Stimulated activated CD4-positive, alpha-beta T cell treated with anti-CD3 and anti-CD28 coated beads, Interleukin-1b, Interleukin-23, amount 100 ng/mL, for 48 hours (primary cell): ENCODE measurements at places on chromosomes 2 and 18.

DNA sequence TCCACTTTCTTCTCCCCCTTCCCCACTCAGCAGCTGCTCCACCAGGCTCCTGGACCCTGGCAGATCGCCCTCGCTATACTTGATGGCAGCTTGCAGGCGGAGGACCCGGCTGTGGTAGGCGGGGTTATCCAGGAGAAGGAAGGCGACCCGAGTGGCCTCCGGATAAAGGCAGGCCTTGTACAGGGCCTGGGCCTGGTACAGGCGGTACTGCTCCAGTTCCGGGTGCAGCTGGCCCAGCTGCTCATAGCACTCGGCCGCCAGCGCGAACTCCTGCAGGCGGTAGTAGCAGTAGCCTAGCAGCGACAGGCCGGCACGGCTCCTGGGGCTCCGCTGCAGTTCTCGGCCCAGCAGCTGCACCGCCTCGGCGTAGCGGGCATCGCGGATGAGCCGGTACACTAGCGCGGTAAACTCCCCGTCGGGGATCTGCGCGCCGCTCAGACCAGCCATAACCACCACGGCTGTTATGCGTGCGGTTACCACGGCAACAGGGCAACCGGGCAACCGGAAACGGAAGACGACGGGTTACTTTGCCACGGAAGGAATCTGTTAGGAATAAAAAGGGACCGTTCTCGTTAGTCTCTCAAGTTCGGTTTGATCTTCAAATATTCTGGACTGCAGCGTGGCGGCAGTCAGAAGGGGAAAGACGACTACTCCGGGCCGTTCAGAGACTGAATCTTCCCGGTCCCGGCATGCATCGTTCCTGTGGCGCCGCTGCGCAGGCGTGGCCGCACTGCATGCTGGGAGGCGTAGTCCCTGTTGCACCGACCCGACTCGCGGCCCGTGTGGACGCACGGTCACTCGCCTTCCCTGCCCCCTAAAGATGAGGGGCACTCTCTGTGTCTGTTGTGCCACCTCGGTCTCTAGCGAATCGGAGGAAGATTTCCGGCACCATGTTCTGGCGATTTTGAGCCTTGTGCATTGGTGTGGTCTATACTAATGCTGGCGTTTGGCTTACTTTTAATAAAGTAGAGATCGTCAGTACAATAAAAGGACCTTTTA is 226.0 kb downstream of the AGPS start:
- DNase-seq = peak; percentile 90

DNA sequence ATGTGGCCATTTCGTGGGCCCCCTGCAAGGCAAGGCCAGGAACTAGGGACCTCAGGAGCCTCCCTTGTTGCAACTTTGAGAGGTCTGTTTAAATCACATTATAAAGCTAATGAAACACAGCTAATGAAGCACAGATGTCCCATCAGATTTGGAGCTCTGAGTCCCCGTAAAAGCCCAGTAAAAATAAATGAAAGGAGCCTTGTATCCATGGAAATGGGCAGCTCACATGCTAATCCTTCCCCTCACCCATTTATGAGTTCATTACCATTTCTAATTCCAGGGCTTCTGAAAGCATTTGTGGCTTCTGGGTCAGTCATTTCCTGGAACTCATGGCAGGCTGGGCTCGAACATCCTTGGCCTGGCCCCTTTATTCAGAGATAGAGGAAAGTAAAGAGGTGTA is 274.8 kb downstream of the SS18 start:
- DNase-seq = no peak

GRCh38 chr2:217413193-217413592 is 553.3 kb upstream of the TNP1 start:
- no peak for DNase-seq

DNA sequence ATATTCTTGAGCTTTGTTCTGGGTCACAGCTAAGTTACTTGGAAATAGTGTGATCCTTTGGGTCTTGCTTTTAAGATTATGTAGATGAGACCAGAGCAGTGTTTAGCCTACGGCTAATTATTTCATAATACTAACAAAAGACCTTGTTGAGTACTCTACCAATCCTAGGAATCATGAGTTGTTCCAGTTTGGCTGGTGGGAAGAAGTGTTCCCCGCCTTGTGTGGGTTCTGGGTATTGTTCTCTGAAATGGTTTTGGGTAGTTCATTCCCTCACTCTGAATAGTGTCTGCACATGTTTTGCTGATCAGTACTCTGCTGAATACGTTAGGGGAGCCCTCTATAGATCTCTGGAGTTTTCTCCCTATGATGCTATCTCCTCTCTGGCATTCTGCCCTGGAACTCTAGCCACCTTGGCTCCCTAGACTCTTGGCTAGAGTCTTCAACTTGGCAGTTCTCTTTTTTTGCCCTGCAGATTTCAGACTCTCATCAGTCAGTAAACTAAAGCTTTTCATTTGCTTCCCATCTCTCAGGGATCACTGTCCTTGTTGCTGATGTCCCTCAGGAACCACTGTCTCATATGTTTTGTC is 48.4 kb downstream of the NEMP2 start:
- DNase-seq = no peak

GRCh38 chr2:212926940-212927339 is 224.5 kb downstream of the IKZF2 start:
- DNase-seq = no peak

DNA sequence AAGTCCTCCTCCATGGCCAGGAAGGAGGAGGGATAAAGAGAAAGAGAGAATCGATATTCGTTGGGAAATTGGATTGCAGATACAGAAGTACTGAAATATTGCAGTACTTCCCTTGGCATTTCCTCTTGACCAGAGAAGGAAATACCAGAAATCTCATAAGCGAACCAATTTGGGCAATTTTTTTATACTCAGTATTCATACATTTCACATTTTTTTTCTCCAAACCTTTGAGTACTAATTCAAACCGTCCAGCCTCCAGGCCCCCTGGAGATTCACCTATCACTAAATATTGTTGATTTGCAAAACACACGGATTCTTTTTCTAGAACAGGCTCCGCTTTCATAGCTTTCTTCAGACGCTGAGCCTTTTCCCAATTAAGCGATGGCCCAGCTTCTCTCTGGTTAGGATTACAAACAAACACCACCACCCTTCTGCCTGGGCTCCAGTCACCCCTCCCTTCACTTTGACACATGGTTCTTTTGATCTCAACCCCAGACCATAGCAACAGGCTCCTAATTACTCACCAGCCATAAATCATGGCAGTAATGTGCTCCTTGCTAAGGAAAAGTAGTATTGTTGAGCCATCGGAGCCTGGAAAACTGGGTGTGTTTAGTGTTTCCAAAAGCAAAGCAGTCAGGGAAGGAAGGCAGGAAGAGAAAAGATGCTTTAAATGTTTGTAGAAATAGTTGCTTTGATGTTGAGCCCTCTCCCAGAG is 138.4 kb upstream of the CCDC68 start:
- no peak for DNase-seq

GRCh38 chr2:157898591-157898996 is 22.5 kb upstream of the ACVR1 start:
- peak; percentile 83 for DNase-seq

DNA sequence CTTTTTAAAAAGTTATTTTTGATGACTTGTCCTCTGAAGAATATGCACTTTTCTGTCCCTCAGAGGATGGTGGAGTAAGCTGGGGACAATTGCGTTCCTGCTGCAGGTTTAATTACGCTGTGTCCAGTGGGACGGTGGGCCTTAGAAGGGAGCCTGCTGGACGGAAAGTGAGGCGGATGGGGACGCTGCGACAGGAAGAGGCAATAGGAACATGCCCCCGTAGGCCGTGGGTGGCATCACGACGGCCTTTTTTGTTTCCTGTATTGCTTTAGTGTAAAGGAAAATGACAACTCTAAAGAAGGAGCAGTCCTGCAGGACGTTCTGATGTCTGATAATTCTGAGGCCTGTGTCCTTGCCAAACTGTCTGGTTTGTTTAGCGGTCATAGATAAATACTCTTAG is 121.6 kb downstream of the NFATC1 start:
- peak; percentile 62 for DNase-seq

- DNase-seq = peak; percentile 91
Measured at GRCh38 chr2:197198890-197199289, 111.7 kb downstream of the ANKRD44 start.

DNA sequence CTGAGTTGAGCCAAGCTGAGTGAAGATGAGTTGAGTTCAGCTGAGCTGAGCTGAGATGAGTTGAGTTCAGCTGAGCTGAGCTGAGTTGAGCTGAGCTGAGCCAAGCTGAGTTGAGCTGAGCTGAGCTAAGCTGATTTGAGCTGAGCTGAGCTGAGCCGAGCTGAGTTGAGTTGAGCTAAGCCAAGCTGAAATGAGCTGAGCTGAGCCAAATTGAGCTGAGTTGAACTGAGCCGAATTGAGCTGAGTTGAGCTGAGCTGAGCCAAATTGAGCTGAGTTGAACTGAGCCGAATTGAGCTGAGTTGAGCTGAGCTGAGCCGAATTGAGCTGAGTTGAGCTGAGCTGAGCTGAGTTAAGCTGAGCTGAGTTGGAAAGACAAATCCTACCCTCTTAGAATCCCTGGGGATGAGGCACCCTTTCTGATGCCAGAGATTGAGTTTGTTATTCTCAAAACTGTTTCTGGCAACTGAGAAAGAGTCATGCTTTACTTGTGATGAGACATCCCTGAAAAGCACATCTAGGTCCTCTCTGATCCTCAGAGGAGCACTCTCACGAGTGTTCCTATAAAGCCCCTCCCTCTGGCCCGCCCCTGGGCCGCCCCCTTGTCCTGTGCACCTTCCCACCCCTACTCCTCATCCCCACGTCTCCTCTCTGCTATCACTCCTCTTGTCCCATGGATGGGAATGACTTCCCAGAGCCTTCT is 116.5 kb downstream of the MCFD2 start:
- DNase-seq = no peak

- no peak for DNase-seq
Measured at GRCh38 chr2:115389898-115390565, 947.6 kb downstream of the DPP10 start.

DNA sequence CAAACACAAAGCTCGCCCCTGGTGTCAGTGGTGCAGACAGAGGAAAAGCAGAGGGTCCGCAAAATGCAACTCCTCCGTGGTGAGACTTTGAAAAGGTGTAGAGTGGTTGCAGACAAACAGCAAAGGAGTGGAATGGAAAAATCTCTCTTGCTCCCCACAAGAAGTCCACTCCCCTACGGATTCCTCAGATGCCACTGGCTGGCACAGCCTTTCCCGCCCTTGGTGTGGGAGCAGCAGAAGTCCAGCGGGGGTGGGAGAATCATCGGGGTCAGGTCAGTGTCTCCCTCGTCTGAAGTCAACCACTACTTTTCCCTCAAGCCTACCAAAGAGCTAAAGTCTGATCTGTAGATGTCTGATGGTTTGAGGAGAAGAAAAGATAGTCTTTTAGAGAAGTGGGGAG is 22.3 kb upstream of the B3GNT7 start:
- no peak for DNase-seq

DNA sequence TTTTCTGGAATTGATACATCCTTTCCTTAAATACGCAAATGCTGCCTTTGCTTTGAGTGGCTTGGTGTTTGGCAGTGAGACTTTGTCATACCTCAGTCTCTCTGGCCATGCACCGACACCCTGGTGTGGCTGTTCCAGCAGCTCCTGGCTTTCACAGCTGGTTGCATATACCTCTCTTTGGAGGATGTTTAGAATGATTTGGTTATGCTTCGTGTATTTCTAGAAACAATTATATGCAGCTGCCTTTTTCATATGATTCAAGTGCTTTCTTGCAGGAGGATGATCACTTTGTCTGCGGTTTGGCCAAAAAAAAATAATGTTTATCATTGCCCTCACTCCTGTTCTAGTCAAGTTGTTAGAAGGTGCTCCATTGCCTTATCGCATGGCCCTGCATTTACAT is 95.0 kb upstream of the EML6 start:
- DNase-seq = no peak

DNA sequence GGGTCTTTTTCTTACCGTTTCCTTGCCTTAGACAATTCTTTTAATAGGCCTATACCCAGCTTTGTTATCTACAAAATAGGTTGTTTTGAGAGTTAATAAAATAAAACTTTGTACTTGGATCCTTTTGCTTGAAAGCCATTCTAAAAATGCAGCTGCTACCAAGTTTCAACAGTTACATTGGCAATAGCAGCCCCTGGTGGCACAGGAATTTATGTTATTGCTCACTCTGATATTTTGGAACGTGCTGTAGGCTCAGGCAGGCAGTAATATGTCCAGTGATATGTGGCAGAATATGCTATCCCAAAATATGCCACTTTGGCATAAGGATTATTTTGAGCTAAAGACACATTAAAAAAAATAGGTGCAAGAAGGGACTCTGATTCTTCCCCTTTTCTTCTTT is 6.7 kb upstream of the COMMD1 start:
- no peak for DNase-seq

DNA sequence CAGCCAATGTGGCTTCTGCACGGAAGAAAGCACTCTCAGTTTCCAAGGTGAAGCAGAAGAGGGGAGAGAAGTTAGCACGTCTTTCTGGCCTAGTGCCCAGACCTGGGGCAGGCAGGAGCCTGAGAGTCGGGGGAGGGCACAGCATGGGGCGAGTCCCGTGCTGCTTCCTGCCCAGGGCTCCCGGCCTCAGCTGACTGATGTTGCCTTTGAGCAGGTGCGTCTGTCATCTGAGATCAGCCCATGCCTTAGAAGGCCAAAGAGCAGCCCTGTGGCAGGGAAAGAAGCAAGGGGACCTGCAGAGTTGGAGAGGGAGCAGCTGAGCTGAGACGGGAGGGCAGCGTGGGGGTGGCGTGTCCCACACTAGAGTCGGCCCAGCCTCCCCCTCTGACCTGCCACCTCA is 3.3 kb downstream of the KCNIP3 start:
- no peak for DNase-seq
